ENCODE measurements at places on chromosomes 7 and 10. TPM values are rescaled to one million over a fixed set of nuclear protein-coding genes. Genes with fewer than 3 reads are reported as not detected.

DNA sequence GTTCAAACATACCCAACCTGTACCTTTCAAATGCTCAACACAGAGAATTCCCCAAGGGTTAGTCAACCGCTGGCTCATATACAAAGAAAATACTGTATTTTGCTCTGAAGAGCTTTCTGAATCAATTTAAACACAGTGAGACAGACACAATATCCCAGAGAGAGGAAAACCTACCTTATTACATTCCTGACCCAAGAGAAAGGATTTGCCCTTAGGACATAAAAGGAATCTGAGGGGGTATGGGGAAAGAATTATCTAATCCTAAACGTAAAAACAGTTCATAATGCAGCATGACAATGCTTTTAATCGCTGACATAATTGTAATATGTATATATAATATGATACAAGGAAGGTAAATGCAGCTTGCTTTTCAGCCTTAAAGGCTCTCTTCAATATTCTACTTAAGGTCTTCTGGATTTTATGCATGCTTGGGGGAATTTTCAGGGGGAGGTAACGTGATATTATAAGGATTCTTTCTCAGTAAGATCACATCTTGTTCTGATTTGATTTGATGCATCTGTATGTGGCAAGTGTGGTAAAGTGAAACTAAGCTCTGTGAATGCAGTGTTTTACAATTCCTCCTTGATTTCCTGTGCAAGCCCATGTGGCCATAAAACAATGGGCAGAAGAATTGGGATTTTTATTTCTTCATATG lies 240.5 kb downstream of the GLI3 start:
- DNase-seq = no peak

OPN1SW gene
- total RNA-seq = not detected

DNA sequence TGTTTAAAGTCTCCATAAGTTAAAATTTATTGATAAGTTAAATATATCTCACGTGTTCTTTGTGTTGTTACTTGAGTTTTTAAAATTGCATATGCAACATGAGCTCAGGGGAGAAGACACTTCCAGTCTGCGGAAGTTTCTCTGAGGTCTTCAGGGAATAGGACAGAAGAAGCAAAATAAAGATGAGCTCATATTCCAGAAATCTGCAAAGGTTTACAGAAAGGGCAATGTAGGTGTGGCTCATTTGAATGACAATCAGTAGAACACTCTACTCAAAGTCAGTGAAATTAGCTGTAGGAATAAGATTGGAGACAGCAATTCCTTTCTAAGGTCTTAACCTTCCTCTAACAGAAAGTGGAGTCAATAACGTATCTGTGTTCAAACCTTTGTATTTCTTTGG lies 53.7 kb downstream of the CACNA2D1 start:
- no peak for DNase-seq

AMZ1 gene
- 0.08 TPM for total RNA-seq

GRCh38 chr7:48299580-48300169 lies 128.4 kb downstream of the ABCA13 start:
- no peak for DNase-seq

GRCh38 chr10:16975188-16975587 lies 154.4 kb downstream of the CUBN start:
- DNase-seq = no peak

ZNF488 gene
- 0.16 TPM for total RNA-seq

Measured in cardiac septum (tissue), 1 donor.